NCI-H226 (cell line): ENCODE measurements at places on chromosomes 16 and 17.

DNA sequence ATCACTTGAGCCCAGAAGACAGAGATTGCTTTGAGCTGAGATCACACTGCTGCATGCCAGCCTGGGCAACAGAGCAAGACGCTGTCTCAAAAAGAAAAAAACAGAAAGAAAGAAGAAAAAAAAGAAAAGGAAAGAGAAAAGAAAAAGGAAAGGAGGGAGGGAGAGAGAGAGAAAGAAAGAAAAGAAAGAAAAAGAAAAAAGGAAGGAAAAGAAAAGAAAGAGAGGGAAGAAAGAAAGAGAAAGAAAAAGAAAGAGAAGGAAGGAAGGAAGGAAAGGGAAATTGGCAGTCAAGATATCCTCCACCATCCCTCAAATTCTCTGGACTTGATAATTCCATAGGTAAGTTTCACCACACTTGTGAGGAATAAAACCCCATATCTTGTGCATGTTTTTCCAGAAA, 71.4 kb upstream of the WSB1 start:
- no peak for DNase-seq

- no peak for DNase-seq
Observed at GRCh38 chr16:10226141-10226986, 44.1 kb upstream of the GRIN2A start.

GRCh38 chr16:70380248-70380918, 33.7 kb downstream of the DDX19A start:
- DNase-seq, result peak; percentile 91

DNA sequence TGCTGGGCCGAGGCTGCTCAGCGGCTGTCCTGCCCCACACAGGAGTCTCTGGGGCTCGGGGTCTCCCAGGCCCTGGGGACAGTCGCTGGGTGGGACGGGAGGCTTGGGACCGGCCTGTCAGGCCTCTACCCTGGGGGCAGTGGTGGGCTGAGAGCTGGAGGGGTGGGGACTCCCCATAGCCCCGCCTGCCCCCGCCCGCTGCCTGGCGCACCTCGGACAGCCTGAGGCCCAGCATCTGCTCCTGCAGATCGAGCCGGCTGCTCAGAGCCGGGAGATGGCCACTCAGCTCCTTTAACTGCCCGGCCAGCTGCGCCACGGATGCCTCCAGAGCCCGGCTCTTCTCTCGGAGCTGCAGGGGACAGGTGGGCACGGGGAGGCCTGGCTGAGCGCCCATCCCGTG, 6.7 kb downstream of the PERCC1 start:
- DNase-seq, result no peak

DNA sequence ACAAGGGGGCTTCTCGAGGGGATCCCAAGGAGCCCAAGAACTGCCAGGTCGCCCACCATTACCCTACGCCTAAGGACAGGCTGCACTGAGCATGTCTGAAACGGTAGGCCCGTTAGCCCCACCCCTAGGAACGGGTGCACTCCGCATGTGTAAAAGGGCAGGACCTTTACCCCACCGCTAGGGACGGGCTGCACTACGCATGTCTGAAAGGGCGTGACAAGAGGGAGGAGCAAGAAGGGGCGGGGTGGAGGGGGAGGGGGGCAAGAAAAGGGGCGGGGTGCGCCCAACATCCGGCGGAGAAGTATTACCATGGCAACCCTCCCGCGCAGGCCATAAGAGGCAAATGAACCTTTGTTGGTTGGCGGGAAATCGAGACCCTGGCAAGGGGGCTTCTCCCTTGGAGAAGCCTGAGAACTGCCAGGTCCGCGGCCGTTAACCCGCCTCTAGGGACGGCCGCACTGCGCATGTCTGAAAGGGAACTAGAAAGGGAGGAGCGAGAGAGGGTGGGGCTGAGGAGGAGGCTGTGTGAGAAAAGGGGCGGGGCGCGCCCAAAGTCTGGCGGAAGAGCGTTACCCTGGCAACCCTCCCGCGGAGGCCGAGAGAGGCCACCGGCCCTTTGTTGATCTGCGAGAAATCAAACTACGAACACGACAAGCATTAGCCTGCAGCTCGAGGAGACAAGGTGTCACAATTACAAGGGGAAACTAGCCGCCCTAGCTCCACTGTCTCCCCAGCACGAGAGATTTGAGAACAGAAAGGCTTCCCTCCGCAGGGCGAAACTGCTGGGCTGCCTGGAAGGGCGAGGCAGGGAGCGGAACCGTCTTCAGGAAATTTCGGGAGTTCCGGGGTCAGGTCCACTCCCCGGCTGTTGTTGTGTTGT, 2046.8 kb downstream of the TP53TG3F start:
- no peak for DNase-seq

DNA sequence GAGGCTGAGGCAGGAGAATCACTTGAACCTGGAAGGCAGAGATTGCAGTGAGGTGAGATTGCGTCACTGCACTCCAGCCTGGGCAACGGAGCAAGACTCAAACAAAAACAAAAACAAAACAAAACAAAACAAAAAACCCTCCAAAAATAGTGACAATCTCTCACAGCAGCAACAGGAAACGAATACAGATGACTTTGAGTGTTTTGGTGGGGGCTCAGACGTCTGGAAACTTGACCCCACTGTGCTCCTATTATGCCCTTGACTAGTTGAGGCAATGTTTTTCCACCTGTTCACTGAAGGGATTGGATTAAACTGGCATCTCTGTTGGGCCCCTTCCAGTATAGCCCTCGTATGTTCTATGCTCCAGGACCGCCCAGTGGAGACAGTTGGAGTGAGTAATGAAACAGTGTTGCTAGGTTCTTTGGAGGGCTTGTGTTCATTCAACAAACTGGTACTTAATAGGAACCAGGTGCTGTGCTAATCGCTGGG, 167.0 kb downstream of the UTP18 start:
- DNase-seq, result no peak

DNA sequence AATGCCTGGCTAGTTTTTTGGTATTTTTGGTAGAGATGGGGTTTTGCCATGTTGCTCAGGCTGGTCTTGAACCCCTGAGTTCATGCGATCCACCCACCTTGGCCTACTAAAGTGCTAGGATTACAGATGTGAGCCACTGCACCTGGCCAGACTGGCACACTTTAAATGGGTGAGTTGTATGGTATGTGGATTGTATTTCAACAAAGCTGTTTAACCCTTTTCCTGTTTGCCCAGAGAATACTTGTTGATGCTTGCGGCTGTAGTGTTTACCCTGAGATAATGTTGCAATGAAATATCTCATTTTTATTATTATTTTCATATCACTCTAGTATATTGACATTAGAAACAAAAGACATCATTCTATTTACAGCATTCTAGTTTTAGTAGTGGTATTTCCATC, 17.1 kb upstream of the TMEM94 start:
- no peak for DNase-seq

DNA sequence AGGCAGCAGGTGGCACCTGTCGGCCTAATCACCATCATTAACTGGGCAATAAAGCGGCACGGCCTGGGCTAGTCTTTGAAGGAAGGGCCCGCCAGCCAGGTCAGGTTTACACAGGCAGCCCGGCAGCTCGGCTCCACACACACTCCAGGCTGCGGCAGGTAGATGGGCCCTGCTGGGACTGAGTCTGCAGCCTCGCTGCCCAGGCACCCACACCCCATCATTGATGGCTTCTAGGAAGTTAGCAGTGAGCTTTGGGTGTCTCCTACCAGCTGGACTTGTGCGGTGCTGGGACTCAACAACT, 6.8 kb upstream of the FOXN1 start:
- no peak for DNase-seq

DNA sequence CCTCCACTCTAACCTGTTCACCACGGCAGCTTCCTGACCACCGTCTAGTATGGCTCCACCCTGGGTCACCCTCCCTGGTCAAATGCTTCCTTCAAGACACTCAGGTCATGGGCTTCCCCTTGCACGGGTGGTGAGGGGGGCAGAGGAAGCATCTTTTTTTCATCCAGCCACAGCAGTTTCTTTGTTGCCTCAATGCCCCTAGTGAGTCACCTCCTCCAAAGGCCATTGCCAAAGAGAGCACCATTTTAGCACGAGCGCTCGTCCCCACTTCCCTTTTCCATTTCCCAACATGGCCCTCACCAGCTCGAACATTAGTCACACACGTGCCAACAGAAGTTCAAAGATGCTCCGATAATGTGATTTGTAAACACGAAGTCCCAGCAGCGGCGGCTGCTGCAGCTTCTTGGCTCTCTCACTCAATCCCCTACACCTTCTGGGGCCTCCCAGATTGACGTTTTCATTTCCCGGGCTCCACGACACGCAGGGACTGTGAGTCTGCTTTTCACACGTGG, 134.6 kb downstream of the GAS7 start:
- no peak for DNase-seq

- DNase-seq, result no peak
Observed at GRCh38 chr17:3535253-3535995, 22.2 kb downstream of the TRPV3 start.

DNA sequence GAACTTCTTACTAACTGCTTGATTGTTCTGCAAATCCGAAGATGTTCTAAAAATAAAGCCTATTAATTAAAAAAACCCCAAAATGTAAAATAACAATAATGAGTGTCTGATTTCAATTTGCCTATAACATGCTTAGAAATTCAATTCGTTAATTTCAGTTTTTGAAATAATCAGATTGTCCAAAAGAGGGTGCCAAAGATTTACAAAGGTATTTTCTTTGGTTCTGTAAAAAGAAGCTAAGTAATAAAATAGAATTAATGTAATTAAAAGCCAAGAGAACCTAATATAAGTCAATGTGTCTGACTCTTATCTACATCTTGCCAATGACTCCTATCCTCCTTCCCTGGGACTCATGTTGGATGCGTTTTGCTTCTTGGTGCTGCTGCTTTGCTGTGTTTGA, 75.0 kb upstream of the CPHXL start:
- DNase-seq, result no peak

DNA sequence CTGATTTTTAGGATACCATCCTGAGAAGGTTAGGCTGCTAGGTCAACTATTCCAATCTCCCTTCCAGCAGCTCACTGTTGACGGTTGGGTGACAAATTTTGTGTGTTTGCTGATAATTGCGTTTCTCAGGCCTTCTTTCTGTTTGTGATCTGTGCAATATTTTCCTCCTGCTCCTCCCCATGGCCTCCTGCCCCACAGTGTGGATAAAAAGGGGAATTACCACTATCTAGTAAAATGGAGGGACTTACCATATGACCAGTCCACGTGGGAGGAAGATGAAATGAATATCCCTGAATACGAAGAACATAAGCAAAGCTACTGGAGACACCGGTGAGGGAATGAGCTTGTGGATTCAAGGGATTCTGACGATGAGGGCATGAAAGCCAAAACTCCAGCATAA, 9.2 kb downstream of the CHD3 start:
- peak; percentile 34 for DNase-seq

- no peak for DNase-seq
Observed at GRCh38 chr16:30533748-30534367, 800 bp downstream of the ZNF747 start.

- DNase-seq, result peak; percentile 93
Observed at GRCh38 chr16:483341-484075, 44.0 kb upstream of the CAPN15 start.

DNA sequence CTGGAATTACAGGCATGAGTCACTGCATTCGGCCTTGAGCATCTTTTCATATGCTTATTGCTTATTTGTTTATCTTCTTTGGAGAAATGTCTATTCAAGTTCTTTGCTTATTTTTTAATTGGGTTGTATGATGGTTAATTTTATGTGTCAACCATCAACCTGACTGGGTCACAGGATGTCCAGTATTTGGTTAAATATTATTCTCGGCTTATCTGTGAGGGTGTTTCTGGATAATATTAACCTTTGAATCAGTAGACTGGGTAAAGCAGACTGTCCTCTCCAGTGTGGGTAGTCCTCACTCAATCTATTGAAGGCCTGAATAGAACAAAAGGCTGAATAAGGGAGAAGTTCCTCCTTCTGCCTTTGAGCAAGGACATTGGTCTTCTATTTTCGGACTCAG, 142.0 kb downstream of the SSH2 start:
- DNase-seq, result no peak

- no peak for DNase-seq
Observed at GRCh38 chr17:16443511-16444257, 28.3 kb downstream of the TRPV2 start.

GRCh38 chr17:76686538-76687297, 24.0 kb downstream of the MXRA7 start:
- no peak for DNase-seq

GRCh38 chr17:28338056-28338768, 2.7 kb downstream of the TNFAIP1 start:
- DNase-seq, result peak; percentile 91

- no peak for DNase-seq
Observed at GRCh38 chr16:52114379-52114778, 432.6 kb downstream of the TOX3 start.

DNA sequence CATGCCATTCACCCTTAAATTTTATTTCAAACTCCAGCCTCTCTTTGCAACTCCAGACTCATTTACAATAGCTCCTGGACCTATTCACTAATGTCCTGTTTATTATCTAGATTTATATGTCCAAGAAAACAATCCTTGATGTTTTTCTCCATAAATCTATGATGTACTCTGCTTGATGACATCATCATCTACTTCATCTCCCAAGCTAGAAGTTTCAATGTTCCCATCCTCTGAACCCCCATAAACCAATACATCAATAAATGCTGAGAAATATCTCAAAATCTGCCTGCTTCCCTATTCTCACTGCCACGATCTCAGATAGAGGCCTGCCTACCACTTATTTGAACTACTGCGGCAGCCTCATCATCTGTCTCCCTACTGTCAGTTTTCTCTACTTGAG, 4.2 kb downstream of the CEP112 start:
- DNase-seq, result no peak

GRCh38 chr17:77097631-77098180, 43.1 kb upstream of the SEC14L1 start:
- no peak for DNase-seq

DNA sequence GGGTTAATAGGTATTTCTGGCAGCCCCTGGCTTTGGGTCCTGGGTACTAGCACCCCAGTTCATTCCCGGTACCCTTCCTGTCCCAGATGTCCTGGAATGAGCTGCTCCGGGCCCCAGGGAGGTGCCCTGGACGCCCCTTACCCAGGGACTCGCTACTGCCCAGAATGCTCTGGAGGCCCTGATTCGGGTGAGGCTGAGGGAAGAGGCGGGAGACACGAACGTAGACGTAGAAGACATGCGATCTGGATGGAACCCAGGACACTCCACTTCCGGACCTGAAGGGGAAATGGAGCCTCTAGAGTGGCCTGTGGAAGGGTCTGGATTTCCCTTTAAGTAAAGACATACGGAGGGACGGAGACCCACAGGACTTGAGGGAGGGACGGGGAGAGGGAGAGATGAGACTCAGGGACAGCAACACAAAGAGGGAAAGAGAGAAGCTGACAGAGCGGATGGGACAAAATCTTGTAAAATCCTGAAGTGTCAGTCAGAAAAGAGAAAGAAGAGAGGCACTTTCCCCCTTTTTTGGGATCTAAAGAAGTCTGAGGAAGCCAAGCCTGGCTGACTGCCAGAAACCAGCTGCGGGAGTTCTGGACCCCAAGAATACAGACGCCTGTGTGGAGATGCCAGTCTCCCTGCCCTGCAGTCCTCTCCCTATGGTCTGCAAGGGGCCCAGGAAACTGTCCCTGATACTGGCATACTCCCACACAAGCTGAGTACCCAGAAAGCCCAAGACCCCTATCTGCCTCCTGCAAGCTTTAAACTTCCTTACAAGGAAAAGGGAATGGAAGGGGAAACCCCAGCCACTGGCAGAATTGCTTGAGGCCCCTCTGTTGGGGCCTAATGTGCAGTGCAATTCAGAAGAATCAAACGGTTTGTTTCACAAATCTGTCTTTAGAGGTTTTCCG, 1.0 kb upstream of the HOXB13 start:
- DNase-seq, result no peak
